ENCODE measurements at places on chromosomes 12 and 14.

- DNase-seq = no peak
Observed at GRCh38 chr12:32483499-32483898, 84.1 kb downstream of the FGD4 start.

DNA sequence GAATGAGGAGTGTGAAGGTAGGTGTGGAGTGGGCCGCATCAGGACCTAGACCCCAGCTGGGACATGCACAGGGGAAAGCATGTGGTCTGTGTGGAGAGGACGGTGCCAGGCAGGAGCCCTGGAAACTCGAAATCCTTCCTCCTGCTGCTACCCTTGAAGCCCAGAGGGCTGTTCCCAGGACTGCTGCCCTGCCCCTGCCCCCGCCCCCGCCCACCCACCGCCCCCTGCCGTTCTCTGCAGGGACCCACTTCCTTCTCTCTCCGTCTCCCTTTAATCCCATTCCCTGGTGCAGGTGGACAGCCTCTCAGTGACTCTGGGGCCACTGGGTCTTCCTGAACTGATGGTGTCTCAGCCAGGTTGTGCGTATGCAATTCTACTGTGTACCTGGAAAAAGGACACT is 8.0 kb downstream of the ITFG2 start:
- no peak for DNase-seq

- DNase-seq = no peak
Observed at GRCh38 chr12:5003025-5003666, 40.5 kb upstream of the KCNA5 start.

DNA sequence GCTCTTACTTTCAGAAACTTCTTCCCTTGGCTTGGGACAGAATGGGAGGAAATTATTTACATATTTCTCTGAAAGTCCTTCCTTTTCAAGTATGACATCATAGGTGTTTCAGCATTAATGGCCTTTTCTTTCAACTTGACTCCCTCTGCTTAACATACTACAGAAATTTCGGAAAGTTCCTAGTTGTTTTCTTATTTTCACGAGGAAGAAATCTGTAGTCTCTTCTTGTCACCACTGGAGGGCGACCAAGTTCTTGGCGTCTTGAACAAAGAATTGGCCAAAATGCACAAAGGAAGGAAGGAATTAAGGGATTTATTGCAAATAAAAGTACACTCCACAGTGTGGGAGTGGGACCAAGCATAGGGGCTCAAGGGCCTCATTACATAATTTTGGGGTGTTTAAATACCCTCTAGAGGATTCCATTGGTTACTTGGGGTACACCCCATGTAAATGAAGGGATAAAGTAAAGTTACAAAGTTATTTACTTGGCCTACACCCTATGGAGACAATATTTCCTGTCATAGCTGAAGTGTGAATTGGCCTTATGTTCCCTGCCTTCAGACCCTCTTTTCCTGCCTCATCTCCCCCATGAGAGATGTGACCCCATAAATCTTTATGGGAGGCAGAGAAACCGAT is 70.4 kb downstream of the RPL10L start:
- DNase-seq = peak; percentile 33

DNA sequence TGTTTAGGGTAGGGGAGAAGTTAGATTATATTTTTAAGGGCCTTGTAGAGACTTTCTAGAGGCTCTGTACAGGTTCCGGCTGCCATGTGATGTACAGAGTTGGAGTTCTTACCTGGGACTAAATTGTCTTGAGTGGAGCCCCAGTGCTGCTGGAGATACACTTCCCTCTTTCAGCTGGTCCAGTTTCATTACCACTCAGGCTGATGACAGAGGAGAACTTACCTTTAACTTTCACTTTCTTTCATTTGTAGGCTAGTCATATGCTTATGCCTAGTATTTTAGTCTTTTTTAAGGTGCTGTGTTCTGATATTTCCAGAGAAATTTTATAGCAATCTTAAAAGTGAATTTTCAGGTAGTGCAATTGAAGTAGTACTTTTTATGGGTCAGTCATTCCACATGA is 117.3 kb downstream of the ERC1 start:
- no peak for DNase-seq

DNA sequence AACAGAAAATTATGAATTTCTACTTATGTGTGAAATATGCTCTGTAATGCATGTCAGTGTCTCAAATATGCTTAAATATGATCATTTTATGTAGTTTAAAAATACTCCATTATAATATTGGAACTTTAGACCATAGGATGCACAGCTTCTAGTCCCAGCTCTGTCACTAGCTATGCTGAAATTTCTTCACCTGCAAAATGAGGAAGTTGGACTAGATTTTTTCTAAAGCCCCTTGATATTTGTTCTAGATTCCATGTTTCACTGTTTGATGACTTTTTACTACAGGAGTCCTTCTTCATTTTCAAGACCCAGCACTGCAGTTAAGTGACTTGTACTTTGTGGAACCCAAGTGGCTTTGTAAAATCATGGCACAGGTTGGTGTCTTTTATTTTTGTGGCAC is 90.1 kb downstream of the LRRK2 start:
- no peak for DNase-seq

DNA sequence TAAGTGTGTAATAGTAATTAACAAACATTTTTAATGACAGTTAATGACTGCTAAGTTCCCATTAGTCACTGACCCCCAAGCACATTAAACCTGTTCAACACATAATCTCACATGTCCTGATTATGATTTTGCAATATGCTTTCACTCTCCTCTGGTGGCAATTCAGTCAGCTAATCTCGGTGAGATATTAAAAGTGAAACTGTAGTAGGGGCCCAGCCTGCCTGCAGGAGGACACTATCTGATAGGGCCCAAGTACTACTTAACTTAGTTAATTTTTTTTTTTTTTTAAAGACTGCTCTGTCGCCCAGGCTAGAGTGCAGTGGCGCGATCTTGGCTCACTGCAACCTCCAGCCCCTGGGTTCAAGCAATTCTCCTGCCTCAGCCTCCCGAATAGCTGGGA is 48.8 kb downstream of the CIT start:
- DNase-seq = no peak

GRCh38 chr12:56188778-56189098 is 545 bp downstream of the SMARCC2 start:
- no peak for DNase-seq

DNA sequence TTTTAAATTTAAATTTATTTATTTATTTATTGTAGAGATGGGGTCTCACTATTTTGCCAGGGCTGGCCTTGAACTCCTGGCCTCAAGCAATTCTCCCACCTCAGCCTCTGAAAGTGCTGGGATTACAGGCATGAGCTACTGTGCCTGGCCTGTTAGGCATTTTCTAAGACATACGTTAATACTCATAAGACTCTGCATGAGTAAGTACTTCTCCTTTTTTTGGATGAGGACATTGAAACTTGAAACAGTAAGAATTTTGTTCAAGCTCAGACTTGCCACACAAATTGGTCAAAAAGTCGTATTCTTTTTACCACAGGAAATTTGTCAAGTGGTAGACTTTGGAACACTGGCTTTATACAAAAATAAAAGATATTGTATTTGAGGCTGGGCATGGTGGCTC is 187.4 kb upstream of the RASSF8 start:
- no peak for DNase-seq

DNA sequence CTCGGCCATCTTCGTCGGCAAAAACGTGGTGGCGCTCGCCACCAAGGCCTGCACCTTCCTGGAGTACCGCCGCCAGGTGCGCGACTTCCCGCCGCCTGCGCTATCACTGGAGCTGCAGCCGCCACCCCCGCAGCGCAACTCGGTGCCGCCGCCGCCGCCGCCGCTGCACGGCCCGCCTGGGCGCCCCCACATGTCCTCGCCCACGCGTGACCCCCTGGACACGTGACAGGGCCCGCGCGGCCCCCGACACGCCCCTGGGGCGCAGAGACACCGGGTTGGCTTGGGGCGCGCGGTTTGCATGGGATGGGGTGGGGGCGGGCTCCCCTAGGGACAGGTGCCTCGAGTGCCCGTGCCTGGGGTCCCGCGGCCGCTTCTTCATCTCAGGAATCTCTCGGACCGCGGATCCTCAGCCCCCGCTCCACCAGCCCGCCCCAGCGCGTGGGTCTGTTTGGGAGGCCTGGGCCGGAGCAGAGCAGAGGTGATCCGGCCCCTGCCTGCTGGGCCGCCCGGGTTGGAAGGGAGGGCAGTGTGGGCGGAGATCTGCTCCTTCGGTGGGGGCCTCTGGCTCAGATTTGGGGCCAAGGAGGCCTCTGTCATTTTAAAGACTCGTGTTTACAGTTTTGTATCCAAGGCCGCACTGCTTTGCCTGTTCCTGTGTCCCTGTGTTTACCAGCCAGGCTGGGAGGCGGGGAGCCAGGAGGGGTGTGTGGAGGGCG is 3.3 kb downstream of the TMEM121 start:
- no peak for DNase-seq

DNA sequence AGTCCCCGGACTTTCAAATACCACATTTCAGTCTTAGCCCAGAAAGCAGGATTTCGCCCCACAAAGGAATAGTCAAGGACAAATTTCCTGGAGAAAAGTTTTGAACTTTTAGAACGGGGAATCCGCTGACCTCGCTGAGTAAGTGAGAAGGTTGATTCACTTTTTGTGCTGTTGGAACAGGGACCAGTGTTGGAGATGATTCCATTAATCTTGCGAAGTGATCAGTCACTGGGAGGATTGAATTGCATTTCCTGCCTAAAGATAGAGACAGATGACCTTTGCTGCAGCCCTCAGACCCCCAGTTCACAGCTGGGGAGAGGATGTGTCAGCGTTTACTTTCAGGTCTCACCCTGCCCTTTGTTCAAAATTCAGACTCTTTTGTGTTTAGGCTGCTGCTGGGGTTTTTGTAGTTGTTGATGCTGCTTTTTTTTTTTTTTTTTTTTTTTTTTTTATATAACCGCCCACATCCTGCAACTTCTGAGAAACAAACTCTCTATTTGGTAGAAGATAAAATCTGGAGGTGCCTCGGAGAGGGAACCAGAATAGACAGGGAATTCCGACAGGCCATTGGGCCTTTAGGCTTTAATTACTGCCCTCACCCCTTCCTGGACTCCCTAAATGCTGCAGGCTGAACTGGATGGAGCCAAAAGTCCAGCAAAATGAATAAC is 9.8 kb upstream of the KDM2B start:
- DNase-seq = no peak

GRCh38 chr12:5577741-5578140 is 145.8 kb downstream of the NTF3 start:
- DNase-seq = no peak

- DNase-seq = no peak
Observed at GRCh38 chr14:33793398-33794110, 157.3 kb downstream of the EGLN3 start.

GRCh38 chr14:91303091-91303923 is 58.8 kb upstream of the GPR68 start:
- no peak for DNase-seq

- no peak for DNase-seq
Observed at GRCh38 chr12:11500188-11500860, 105.0 kb upstream of the PRB2 start.

DNA sequence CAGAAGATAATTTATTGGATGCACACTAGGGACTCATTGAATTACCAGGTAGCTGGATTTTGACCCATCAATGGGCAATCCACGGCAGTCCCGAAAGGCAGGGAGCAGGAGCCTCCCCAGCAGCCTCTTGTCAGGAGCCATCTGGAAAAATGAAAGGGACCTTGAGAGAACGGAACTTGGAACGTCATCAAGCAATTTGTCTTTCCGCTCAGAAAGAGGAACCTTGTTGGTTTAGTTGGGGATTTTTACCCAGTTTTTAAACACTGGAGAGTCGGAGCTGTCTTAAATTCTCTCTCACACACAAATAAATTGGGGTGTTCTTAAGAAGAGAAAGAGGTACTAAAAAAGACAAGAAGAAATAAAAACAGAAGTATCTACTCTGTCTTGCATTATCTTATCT is 1351.7 kb upstream of the TMEM132C start:
- DNase-seq = no peak

DNA sequence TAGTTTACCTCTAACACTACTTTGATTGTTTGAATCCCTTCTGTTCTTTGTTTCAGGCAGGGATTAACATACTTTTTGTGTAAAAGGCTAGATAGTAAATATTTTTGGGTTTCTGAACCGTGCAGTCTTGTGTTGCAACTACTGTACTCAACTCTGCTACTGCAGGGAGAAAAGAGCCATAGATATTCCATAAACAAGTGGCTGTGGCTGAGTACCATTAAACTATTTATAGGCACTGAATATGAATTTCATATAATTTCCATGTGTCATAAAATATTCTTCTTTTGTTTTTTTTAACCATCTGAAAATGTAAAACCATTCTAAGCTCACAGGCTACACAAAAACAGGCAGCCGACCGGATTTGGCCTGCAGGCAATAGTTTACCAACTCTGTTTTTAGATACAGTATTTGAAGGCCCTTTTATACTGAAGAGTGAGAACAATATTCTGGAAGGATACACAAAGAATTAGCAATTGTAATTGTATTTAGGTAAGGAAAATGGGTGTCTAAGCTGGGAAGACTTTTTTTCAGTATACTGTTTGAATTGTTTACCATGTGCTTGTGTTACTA is 15.7 kb downstream of the NR1H4 start:
- DNase-seq = no peak

DNA sequence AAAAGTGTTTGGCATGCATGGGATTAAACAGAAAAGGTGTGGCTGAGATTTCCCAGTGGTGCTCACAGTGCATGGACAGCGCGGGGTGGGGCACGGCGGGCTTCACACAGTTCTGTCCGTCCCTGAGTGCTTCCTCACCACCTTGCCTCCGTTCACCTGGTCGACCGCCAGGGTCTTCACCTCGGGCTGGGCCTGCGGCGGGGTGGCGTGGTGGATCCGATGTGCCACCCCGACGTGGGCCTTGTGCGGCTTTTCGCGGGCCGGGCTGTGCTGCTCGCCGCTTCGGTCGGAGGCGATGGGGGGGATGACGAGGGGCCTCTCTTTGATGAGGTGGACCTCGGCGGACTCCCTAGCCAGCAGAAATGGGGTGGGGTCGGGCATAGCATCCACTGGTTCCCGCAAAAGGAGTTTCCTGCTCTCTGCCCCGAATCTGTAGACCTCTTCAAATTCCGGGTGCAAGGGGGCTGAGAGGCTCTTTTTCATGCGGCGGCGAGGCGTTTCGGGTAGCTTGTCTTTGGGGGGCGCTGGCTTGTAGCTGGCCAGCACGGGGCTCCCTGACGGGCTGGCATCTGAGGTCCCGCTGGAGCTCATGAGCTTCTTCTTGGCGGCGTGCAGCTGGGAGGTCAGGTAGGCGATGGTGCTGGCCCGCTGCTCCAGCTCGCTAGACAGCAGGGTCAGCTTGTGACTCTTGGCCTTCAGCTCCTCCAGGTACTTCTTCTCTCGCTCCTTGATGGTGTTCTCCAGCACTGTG is 35.5 kb downstream of the CCDC92 start:
- DNase-seq = no peak

DNA sequence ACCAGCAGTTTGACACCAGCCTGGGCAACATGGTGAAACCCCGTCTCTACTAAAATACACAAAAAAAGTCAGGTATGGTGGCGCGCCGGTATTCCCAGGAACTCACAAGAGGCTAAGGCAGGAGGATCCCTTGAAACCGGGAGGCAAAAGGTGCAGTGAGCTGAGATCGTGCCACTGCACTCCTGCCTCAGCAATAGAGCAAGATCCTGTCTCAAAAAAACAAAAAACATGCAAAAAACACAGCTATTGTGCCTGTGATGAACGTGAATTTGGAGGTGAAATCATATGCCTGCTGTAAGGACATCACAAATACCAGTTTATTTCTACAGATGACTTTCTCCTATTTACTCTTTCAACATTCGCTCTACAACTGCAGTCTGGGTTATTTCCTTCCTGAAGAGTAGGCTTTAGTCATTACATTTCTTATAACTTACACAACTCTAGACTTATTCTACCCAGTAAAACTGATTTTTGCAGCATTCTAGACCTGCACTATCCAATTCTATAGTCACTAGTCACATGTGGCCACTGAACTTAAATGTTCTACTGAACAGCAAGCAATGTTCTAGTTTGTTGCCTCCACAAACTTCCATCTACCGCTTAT is 48.3 kb downstream of the HNRNPC start:
- no peak for DNase-seq

GRCh38 chr12:111635524-111635923 is 36.4 kb upstream of the ATXN2 start:
- no peak for DNase-seq
